Prostate gland (tissue), 2 donors: ENCODE measurements at places on chromosomes 5 and 9.
A peak's percentile ranks its signal among the peaks of the same experiment; 100 is the strongest.

DNA sequence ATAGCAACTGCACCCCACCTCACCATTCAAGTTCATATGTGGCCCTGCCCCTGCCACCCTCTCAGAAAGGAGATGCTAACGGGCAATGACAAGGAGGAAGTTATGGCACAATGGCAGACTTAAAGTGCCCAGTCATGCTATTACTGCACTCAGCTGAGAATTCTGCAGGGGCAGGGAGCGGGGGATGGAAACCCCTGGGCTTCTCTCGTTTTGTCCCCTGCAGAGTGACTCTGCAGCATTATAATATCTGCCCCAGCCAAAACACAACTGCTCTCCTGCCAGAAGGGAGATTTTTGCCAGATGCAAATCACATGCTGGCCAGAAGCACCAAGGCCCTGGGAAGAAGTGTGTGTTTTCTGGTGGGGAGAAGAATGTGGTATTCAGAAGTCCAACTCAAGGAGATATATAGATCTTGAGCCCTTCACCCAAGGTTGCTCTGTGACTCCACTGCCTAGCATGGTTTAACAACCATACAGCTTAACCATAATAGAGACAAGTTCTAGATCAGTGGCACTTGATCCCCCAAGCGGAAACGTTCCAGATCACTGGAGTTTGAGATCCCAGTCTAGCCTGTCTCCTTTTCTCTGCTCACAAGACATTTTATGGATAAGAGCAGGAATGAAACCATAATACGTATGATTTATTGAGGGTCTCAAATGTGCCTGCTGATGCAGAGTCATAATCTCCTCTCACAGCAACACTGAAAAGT, 207.0 kb upstream of the MAP3K1 start:
- no peak for DNase-seq

- DNase-seq, result no peak
These were observed 200.9 kb downstream of the ZSWIM6 start for GRCh38 chr5:61532983-61533382.

GRCh38 chr9:135905380-135906258, 1.7 kb downstream of the CAMSAP1 start:
- DNase-seq, result no peak

DNA sequence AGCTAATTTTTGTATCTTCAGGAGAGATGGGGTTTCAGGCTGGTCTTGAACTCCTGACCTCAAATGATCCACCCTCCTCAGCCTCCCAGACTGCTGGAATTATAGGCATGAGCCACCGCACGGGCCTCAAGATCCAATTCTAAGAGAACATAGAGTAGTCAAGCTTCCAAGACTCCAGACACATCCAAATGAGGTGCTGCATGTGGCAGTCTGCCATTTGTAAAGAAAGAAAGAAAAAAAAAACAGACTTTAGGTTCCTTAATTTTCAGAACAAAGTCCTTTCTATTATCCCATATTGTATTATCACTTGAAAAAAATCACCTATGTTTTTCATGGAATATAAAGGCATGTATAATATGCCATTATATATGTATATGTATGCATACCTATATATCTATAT, 2104.5 kb downstream of the MAT2B start:
- DNase-seq, result no peak

GRCh38 chr9:126439402-126439765, 112.8 kb downstream of the MVB12B start:
- no peak for DNase-seq

GRCh38 chr5:14594378-14595074, 12.9 kb downstream of the OTULINL start:
- DNase-seq, result no peak

- peak; percentile 32 for DNase-seq
These were observed 65.8 kb downstream of the MCCC2 start for GRCh38 chr5:71652803-71653543.
